H1 (cell line): ENCODE measurements at places on chromosomes 13 and 19.

- DNase-seq, result no peak
Observed at GRCh38 chr13:74476365-74476764, 342.2 kb upstream of the KLF12 start.

- no peak for DNase-seq
Observed at GRCh38 chr13:60347690-60348089, 49.3 kb upstream of the TDRD3 start.

DNA sequence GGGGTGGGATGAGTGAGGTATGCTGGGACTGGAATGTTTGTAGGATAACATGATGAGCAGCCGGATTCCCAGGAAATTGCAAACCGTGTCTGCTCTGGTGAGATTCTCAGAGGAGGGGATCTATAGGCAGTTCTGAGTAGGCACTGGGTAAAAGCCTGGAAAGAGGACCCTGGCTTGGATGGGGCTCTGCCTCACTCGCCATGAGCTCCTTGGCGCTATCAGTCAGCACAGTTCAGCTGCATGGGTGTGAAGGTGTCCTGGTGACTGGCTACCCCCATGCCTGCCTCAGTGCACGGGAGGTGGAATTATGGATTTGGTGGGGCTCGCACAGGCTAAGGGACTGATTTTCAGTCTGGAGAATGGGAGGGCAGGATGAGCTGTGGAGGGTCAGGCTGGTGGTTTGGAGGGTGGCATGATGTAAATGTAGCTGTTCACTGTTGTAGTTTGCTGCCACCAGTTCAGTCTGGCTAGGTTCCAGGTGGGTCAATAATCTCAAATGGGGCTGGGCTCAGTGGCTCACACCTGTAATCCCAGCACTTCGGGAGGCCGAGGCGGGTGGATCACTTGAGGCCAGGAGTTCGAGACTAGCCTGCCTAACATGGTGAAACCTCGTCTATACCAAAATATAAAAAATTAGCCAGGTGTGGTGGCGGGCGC lies 9.2 kb upstream of the ZNF627 start:
- no peak for DNase-seq

DNA sequence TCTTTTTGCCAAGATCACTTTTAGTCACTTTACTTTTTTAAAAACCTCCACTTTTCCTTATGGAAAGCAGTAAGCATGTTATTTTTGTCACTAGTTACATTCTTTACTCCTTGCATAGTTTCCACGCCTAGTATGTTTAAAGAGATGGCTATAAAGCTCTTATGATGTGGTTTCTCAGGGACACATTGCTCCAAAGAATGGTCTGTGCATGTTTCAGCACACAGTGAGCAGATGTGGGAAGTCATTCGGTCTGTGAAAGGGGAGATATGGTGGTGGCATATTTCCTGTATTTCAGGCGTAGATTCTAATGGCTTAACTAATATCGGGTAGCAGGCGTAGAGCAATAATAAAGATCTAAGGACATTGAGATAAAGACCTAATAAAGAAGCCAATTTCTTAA lies 180.7 kb downstream of the SLITRK6 start:
- no peak for DNase-seq

DNA sequence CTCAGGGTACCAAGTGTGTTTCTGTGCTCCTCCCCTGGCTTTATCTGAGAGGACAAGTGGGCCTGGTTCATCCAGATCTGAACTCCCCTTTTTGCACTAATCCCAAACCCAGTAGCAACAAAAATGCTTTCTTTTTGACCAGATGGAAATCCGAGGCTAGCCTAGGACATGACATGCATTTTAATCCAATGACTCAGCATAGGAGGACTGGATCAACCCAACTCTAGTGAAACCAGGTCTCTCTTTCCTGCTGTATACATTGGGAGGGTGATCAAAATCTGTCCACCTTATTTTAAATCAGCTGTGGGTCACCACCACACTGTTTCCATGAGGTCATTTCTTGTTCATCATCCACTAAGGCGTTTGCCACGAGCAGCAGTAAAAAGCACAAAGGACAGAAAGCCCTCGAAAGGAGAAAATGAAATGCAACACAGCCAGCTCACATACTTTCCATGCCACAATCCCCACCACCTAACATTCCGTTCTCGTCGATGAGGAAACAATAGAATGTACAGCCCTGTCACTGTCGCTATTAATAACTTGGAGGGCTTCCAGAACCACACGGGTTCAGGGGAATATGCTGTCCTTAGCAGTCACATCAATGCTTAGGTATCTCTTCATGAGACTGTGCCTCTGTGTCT lies 543.0 kb downstream of the IRS2 start:
- DNase-seq, result no peak

DNA sequence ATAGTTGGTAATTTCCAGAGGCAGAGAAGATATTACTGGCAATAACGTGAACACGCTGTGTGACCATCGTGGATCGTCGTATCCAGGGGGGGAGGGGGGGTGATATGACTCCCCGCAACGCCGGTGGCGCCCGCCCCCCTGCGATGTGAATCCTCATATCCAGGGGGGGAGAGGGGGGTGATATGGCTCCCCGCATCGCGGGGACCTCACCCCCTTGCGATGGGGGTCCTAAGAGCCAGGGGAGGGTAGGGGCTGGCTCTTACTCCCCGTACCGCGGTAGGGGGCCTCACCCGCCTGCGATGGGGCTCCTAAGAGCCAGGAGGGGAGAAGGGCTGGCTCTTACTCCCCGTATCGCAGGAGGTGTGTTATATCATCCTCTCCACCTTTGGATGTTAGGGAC lies 31.3 kb upstream of the RGCC start:
- DNase-seq, result no peak

GRCh38 chr13:38854226-38854625 lies 136.4 kb downstream of the STOML3 start:
- no peak for DNase-seq

GRCh38 chr13:110531671-110532083 lies 29.8 kb downstream of the RAB20 start:
- DNase-seq, result no peak

GRCh38 chr13:59963383-59963782 lies 200.3 kb downstream of the DIAPH3 start:
- no peak for DNase-seq

DNA sequence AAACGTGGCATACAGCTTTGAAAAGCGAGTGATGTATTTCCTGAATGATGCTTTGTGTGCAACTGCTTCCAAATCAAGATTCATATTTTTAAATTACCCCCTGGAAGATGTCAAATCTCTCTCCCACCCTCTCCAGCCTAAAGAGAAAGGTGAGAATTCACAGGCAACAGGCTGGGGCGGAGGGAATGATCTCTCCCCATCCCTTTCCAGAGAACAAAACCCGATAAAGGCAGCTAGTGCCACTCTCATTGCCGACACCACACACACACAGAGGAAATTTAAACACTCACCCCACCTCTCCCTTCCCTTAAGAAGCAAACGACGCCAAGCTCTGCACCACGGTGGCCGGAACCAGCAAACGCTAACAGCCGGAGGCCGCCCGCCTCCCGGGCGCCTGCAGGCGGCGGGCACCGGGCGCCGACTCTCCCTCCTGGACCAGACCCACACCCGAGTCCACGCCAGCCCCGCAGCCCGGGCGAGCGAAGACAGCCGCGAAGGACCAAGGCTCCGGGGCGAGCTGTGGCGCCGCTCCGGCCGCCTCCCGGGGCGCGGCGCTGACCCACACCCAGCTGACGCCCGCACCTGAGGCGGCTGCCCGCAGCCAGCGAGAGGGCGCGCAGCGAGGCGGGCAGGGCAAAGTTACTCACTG lies 477 bp downstream of the LNX2 start:
- no peak for DNase-seq

DNA sequence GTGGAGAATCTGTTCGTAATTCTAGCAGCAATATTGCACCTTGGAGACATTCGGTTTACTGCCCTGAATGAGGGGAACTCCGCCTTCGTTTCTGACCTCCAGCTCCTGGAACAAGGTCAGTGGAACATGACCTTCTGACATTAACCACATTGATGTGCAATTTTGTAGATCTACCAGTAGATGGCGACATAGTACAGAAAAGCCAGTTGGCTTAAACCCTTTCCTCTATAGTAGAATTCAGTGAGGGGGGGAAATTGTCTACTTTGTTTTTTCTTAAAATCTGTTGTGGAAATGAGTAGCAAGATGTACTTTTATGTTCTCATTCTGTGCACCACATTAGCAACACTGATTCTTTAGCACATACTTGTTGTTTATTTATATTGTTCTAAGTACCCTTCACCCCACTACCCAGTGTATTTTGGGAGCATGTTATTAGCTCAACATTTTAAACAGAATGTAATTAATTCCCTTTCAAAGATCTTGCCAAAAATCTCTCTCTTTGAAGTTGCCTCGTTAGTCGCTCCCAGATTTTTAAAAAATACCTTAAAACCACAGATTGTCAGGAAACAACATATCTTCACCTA lies 332.2 kb downstream of the MYO16 start:
- no peak for DNase-seq

- DNase-seq, result no peak
Observed at GRCh38 chr19:4987256-4987655, 18.3 kb downstream of the KDM4B start.

GRCh38 chr19:10921910-10922637 lies 6.4 kb downstream of the YIPF2 start:
- no peak for DNase-seq

DNA sequence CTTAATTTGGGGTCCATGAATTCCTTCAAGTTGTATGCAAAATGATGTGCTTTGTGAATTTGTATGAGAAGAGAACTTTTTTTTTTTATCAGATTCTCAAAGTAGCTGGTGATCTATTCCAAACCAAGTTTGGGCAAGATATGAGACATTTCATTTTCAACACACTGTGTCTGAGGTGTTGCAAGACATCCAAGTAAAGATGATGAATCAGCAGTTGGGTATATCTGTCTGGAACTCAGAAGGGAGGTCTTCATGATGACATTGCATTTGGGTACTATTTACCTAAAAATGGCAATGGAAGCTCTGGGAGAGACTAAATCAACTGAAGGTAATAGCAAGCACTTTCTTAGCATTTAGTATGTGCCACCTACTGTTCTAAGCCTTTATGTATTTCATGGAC lies 2.8 kb downstream of the FAM124A start:
- no peak for DNase-seq
